ENCODE measurements at places on chromosomes 16 and 17. TPM values are rescaled to one million over a fixed set of nuclear protein-coding genes. Genes with fewer than 3 reads are reported as not detected.

GRCh38 chr17:77735081-77735565 lies 223.4 kb upstream of the TNRC6C start:
- no peaks in the 10 kb centered on the region for H3K36me3 ChIP-seq
- DNase-seq = no peak
- H3K4me1 ChIP-seq = no peaks in the 10 kb centered on the region

DNA sequence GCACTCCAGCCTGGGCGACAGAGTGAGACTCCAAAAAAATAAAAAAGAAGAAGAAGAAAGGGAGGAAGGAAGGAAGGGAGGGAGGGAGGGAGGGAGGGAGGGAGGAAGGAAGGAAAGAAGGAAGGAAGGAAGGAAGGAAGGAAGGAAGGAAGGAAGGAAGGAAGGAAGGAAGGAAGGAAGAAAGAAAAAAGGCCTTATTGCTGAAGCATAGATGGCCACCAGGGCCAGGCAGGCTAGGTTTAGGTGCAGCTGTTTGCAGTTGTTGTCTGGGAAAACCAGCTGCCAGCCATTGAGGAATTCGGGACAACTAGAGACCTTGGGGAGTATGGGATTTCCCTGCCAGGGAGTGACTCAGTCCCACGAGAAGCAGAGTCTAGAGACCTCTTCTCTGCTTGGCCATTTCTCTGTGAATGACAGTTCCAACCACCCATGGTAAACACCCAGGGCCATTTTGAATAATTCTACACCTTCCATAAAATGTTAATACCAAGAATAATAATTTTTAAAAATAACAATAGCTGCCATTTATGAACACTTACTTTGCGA lies 31.0 kb downstream of the SCNN1B start:
- no peak overlapping the region for H3K27ac ChIP-seq
- DNase-seq = no peak
- no peak overlapping the region for H3K4me3 ChIP-seq
- no peaks in the 10 kb centered on the region for H3K27me3 ChIP-seq

DNA sequence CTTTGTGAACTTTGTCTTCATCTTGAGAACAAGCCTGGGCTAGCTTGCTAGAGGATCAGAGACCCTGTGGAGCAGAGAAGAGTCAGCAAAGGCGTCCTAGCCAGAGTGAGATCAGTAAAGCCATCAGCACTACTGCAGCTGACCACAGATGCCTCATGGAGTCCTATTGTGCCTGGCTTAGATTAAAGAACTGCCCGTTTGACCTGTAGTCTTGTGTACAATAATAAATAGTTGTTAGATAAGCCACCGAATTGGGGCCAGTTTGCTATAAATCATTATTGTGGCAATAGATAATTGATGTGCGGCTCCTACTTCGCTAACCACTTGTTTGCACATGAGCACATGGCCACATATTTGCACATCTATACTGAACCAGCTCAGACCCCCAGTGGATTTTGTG lies 103.0 kb downstream of the CYLD start:
- H3K27me3 ChIP-seq = no peaks in the 10 kb centered on the region
- no peak overlapping the region for H3K4me3 ChIP-seq
- DNase-seq = no peak
- no peak overlapping the region for H3K27ac ChIP-seq

DNA sequence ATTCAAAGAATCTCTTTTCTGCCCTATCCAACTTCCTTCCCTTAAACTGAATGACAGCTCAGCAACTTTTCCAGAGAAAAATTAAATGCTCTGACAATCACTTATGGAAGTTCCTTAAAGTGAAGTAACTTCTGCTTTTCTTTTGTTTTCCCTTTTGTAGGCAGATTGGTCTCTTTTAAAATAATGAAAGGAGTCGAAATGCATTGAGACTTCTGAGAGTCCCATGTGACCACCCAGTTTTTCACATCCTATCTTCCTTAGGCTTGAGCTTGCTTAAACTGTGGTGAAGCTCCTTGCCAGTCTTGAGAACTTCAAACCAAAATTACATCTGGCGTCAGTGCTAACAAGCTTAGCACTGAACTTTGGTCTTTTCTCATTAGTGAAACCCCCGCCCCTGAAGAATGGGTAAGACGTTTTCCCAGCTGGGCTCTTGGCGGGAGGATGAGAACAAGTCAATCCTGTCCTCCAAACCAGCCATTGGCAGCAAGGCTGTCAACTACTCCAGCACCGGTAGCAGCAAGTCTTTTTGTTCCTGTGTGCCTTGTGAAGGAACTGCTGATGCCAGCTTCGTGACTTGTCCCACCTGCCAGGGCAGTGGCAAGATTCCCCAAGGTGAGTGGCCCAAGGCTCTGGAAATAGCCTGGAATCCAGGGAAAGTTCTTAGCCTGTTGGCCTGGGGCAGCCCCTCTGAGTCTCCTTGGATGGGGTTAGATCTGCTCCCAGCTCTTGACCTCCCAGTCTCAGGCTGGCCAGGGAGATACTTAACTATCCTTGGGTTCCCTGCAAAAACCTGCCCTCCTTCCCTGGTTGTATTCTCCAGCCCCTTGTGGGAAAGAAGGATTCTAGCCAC lies 1.2 kb downstream of the TMEM106A start:
- no peak for DNase-seq
- no peak overlapping the region for H3K4me3 ChIP-seq
- no peaks in the 10 kb centered on the region for H3K4me1 ChIP-seq
- H3K27me3 ChIP-seq = peaks cover 2% of the 10 kb centered on the region
- no peaks in the 10 kb centered on the region for H3K36me3 ChIP-seq

DNA sequence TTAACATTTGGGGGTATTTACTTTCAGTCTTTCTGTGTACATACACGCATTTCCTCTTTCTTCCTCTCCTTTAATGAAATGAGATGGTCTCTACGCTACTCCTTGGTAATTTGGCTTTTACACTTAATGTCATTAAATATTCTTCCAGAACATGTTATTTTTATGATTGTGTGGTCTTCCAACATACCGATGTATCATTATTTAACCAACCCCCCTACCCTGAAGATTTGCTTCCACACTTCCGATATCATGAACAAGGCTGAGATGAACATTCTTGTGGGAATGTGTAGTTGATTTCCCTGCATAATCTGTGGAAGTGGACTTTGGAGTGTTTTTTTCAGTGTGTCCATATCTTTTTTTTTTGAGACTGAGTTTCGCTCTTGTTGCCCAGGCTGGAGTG lies 2.3 kb upstream of the PGS1 start:
- DNase-seq = no peak
- no peak overlapping the region for H3K4me3 ChIP-seq
- H3K27ac ChIP-seq = peak overlapping the region; percentile 95
- H3K4me1 ChIP-seq = peaks cover 37% of the 10 kb centered on the region
- no peaks in the 10 kb centered on the region for H3K27me3 ChIP-seq

DNA sequence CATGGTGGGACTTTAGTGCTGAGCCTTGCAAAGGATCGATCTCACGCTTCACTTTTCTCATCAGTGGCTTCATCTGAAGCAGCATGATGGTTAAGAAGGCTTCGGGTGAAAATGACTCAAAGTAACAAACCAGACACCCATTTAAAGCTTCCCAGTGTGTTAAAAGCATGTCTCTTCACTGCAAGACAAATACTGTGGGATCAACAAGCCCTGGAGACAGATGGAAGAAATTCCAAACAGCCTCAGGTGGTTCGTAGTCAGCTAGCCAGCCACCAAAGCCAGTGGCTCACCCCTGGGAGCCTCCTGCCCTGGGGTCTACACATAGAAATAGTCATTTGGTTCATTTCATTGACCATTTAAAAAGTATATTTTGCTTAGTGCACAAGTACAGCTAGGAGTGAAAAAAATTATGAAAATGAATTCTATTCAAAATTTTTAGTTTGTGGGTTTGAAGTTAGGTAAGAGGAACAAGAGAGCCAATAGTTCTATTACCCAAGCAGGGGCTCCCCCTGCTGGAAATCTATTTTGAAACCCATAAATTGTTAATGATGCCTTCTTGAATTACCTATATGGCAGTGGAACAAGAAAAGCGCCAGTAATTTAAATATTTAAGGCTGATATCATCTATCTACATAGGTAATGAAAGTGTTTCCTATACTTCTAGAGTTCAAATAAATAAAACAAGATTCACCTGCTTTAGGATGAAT lies 51.6 kb downstream of the PMP22 start:
- H3K36me3 ChIP-seq = no peaks in the 10 kb centered on the region
- no peak overlapping the region for H3K4me3 ChIP-seq
- H3K27me3 ChIP-seq = no peaks in the 10 kb centered on the region
- H3K4me1 ChIP-seq = no peaks in the 10 kb centered on the region
- no peak for DNase-seq
- H3K27ac ChIP-seq = no peak overlapping the region

DNA sequence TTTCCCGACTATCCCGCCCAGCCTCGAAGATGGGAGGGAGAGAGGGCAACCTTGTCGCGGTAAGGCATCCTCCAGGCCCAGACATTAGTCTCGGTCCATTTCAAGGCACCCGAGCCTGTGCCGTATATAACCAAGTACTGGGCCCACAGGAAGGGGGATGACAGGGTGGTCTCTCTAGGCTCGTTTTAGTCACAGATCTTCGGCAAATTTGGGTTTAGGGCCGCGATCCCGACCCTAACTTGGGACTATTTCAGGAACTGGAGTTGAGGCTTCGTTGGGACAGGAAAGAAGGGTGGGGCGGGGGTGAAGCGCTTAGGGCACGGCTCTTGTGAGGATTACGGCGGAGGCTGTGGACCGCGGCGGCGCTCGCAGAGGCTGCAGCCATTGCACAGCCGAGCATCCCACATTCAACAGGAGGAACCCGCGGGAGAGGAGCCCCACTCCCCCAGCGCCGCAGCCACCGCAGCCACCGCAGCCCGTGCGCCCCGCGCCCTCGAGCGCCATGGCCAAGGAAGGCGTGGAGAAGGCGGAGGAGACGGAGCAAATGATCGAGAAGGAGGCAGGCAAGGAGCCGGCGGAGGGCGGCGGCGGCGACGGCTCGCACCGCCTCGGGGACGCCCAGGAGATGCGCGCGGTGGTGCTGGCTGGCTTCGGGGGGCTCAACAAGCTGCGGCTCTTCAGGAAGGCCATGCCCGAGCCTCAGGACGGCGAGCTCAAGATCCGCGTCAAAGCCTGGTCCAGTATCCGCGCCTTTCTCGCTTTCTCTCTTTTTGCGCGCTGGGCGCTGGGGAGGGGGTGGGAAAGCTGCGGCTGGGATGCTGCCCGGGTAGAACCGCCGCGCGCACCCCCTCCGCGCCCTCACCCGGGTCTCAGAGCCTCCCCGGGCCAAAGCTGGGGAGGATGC lies at the start of gene VAT1L:
VAT1L (plus strand) TSS at position 384 of the 904 bp plus-strand sequence; CDS start at position 503, 119 bp downstream.
- H3K27ac ChIP-seq = no peak within 1 kb of the TSS
- H3K27me3 ChIP-seq = peaks cover 14% of the 10 kb centered on the region
- H3K4me3 ChIP-seq = peak within 1 kb of the TSS; percentile 74
- H3K4me1 ChIP-seq = no peaks in the 10 kb centered on the region
- DNase-seq = peak; percentile 7

GRCh38 chr17:72034000-72034399 lies 86.8 kb upstream of the SOX9 start:
- DNase-seq = no peak
- no peak overlapping the region for H3K27ac ChIP-seq
- H3K36me3 ChIP-seq = no peaks in the 10 kb centered on the region
- H3K4me3 ChIP-seq = no peak overlapping the region

GRCh38 chr17:79081571-79082276 lies 7.1 kb downstream of the ENGASE start:
- H3K27me3 ChIP-seq = no peaks in the 10 kb centered on the region
- H3K36me3 ChIP-seq = peaks cover 2% of the 10 kb centered on the region

GRCh38 chr16:74107795-74108610 lies 188.6 kb upstream of the PSMD7 start:
- DNase-seq = peak; percentile 85
- H3K4me3 ChIP-seq = no peak overlapping the region
- no peaks in the 10 kb centered on the region for H3K4me1 ChIP-seq
- H3K36me3 ChIP-seq = no peaks in the 10 kb centered on the region

- DNase-seq = no peak
- no peak overlapping the region for H3K27ac ChIP-seq
- no peaks in the 10 kb centered on the region for H3K27me3 ChIP-seq
- no peaks in the 10 kb centered on the region for H3K36me3 ChIP-seq
- peaks cover 5% of the 10 kb centered on the region for H3K4me1 ChIP-seq
Observed at GRCh38 chr16:81237942-81238295, 570 bp upstream of the BCO1 start.

- H3K36me3 ChIP-seq = no peaks in the 10 kb centered on the region
- no peaks in the 10 kb centered on the region for H3K4me1 ChIP-seq
- no peak for DNase-seq
- H3K4me3 ChIP-seq = no peak overlapping the region
Observed at GRCh38 chr16:11016993-11017392, 72.6 kb downstream of the CLEC16A start.

DNA sequence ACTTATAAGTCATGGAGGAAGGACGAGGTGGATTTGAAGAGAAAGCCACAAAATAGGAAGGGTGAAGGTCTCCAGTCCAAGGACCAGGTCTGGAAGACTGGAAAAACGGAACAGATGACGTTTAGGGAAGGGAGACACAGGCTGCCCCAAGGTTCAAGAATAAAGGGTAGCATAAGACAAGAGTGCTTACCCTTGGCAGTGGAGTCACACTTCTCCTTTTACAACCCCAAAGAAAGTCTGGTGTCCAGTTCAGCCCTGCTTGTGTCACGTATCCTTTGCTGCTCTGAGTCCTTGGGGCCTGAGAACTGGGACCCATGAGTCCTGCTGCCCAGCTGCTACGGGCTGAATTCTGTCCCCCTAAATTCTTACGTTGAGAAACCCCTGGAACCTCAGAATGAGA lies 13.0 kb upstream of the GGA2 start:
- DNase-seq = no peak
- no peak overlapping the region for H3K4me3 ChIP-seq
- peaks cover 19% of the 10 kb centered on the region for H3K36me3 ChIP-seq
- H3K27me3 ChIP-seq = no peaks in the 10 kb centered on the region

DNA sequence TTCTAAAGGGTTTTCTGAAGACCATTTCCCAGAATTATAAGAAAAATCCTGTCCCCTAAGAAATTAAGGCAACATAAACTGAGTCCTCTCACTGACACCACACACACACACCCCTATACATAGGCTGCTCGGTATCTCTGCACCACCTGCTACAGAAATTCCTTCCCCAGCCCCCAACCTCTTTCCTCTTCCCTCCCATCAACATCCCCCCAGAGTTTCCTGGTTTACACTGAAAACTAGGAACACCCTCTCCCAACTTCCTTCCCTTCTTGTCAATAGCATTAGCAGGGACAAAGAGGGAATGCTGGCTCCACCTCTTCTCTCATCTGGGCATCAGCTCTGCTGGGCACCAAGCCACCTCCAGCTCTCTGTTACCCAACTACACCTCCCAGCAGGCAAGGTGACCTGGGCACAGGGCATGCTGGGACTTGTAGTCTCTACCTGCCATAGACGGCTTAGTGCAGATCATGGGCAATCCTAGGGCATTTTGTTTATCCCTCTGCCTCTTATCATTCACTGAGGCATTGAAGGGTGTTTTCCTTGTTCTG lies 15.7 kb downstream of the CAVIN1 start:
- H3K27ac ChIP-seq = no peak overlapping the region
- peak; percentile 72 for DNase-seq
- peaks cover 16% of the 10 kb centered on the region for H3K4me1 ChIP-seq
- no peaks in the 10 kb centered on the region for H3K27me3 ChIP-seq

ZNF469 gene
- total RNA-seq = 2.0 TPM

CSH1 gene
- not detected for total RNA-seq

NME2 gene
- total RNA-seq = 801 TPM

TNFSF13 gene
- 2.1 TPM for total RNA-seq

KRT28 gene
- not detected for total RNA-seq

HOXB3 gene
- total RNA-seq = not detected
